Activated B cell treated with CpG ODN at 0.5 μM for 24 hours (primary cell): ENCODE measurements at places on chromosomes 13 and 19. TPM values are rescaled to one million over a fixed set of nuclear protein-coding genes. Genes with fewer than 3 reads are reported as not detected.

DNA sequence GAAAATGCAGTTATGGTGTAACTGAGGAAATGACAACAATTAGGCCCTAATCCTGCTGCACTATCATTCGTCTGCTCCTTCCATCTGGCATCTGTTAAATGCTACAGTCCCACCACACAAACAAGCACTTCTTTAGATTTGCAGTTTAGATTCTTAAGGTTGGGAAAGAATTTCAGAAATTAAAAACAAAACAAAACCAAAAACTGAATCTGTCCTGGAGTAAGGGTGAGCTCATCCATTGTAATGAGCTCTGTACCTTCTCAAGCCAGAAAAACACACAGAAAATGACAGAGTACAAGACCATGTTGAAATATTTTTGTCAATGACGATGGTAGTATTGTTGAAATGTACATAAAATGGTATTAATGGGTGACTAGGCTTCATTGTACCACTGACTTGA is 28.3 kb downstream of the SMAD9 start:
- no peaks in the 10 kb centered on the region for H3K36me3 ChIP-seq
- no peak overlapping the region for H3K27ac ChIP-seq
- H3K27me3 ChIP-seq, result peaks cover 17% of the 10 kb centered on the region
- H3K4me3 ChIP-seq, result no peak overlapping the region
- no peaks in the 10 kb centered on the region for H3K4me1 ChIP-seq
- DNase-seq, result no peak

Gene PRR19
- total RNA-seq, result 0.20 and 0.33 TPM in 2 replicates

GRCh38 chr13:45773236-45773635 is 71.1 kb downstream of the CBY2 start:
- H3K4me1 ChIP-seq, result no peaks in the 10 kb centered on the region
- DNase-seq, result no peak
- H3K27me3 ChIP-seq, result peaks cover 5% of the 10 kb centered on the region
- H3K36me3 ChIP-seq, result no peaks in the 10 kb centered on the region

Gene FXYD3
- not detected in 2 replicates for total RNA-seq
